ENCODE measurements at places on chromosomes 3 and 15. TPM values are rescaled to one million over a fixed set of nuclear protein-coding genes. Genes with fewer than 3 reads are reported as not detected.

- DNase-seq: no peak
Measured at GRCh38 chr3:17972476-17972875, 230.0 kb upstream of the TBC1D5 start.

DNA sequence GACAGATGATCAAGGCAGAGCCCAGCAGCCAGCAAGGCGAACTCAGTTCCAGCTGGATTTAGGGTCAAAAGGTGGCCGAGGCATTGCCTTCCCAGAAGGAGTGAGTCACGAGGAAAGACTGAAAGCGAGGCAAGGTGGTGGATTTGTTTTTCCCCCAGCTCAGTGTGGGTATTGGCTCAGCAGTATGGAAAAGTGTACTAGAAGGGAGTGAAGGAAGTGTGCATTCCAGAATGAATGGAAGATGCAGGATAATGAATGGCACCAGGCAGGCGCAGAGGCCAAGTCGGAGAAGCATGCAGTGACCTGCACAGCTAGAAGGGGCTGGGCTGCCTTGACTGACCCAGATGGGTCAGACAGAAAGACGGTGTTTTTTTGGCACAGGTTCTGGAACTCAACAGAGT lies 46.3 kb downstream of the FOXP1 start:
- DNase-seq: no peak

TRAIP gene
- 4.4 TPM for total RNA-seq

EPHA3 gene
- not detected for total RNA-seq

ZIC1 gene
- total RNA-seq: not detected

DNA sequence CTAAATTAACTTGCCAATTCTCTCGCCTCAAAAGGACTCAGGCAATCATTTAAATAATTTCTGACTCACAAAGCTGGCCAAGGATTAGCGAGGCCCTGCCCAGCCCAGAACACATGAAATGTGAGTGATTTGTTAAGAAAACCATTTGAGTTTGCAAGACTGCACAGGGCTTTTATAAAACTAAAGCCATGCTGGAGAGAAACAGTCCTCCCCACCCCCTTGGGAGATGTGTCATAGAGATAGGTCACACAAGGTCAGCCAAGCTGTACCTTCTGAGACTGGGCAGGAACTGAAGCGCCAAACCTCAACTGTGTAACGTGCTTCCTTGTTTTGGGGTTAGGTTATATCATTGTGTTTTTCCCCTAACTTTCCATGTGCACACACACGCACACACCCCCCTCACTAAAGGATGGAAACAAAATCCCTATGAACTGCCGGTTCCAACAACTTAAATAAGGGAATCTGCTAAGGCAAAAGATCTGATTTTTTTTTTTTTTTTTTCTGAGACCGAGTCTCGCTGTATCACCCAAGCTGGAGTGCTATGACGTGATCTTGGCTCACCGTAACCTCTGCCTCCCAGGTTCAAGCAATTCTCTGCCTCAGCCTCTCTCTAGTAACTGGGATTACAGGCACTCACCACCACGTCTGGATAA lies 8.1 kb downstream of the SPATA12 start:
- no peak for DNase-seq

CACNA2D3 gene
- total RNA-seq: not detected

- DNase-seq: no peak
Measured at GRCh38 chr15:82129761-82130160, 83.9 kb upstream of the MEX3B start.

- DNase-seq: no peak
Measured at GRCh38 chr3:13536432-13536831, 12.5 kb upstream of the FBLN2 start.

- DNase-seq: no peak
Measured at GRCh38 chr3:22121068-22121701, 370.2 kb upstream of the ZNF385D start.

DNA sequence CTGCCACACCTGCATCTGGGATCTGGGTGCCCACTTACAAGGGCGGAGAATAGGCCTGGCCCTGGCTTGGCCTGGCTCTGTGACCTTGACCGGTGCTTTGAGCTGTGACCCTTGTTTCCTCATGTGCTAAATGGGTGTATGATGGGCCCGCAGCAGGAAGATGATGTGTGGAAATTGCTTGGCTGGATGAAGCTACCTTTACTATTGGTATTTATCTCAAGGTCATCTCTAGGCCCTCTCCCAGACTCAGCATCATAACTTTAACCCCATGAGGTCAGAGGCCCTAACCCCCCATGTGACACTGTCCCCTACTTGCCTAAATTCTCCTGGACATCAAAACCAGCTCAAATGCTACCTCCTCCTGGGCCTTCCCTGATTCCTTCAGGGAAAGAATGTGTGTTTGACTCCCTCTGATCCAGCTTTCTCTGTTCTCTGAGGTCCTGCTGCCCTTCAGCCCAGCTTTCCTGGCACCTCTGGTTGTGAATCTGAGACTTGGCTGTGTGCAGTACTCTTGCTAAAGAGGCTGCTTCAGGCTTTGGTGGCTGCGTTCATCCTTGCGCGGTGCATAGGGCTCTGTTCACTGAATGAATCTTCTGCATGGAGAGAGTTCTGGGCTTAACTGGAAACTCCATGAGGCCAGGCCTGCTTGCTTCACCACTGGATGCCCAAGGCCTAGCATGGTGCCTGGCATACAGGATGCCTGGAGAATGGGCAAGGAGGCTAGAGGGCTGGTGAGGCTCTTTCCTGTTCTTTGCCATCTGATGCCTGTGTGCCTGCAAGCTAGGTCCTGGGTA lies 25.2 kb upstream of the SLC6A6 start:
- DNase-seq: no peak

DNA sequence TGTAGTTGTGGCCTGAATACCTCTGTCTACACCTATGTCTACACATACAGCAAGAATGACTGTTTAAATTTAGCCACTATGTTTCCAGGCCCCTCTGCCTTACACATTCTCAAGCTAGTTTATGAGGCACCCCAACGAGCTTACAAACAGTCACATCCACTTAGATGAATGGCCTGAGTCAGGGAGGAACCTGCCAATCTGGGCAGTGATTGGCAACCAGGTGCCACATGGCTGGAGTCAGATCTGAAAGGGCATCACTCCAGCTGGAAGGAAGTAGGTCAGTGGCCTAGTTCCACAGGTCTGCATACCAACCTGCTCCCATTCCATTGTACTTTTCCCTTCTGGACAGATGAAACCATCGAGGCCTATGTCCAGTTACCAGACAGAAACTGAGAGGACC lies 136.3 kb downstream of the FOXP1 start:
- no peak for DNase-seq

DNA sequence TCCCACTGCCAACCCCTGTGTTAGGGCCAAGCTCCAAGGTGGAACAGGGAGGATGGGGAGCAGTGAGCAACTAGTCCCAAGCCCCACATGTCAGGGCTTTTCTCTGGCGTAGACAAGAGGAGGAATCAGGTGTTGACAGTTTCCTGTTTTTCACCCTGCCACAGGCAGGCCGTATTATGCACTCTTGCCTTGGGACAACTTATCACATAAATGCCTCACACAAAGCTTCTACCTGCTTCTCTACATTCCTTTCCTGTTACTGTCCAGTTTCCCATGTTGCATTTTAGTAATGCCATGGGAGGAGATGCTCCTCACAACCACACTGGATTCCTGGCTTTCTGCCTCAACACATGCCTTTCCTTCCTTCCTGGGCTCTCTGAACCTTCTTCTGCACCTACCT lies 381.2 kb upstream of the ATP11B start:
- no peak for DNase-seq

CACNA1D gene
- 0.33 TPM for total RNA-seq

DNA sequence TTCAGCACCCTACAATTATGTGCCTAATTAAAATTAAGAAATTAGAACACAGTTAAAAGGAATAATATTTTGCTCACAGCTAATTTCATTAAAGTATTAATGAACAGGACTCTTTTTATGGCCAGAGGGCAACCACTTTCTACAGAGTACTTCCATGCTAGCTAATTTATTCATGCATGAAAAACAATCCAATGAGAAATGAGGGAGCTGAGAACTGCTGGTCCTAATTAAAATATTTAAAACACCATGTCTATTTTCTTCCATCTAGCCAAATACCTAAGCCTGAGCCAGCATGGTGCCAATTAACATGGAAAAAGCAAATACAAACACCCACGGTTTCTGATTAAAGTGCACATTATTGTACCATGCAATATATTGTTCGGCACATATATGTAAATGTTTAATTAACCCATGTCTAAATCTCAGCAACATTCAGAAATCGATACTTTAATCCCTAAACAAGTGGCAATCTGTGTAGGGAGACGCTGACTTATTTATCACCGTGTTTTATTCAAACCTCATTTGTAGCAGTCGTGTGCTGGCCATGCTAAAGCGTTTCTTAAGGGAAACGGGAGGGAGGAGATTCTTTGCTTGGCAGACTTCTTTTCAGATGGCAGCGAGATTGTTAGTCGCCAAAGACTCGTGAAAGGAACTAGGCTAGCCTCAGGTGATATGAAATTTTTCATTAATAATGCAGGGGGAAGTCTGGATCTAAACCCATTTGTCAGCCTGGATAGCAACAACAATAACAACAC lies 193.5 kb downstream of the ANXA2 start:
- DNase-seq: no peak

DNA sequence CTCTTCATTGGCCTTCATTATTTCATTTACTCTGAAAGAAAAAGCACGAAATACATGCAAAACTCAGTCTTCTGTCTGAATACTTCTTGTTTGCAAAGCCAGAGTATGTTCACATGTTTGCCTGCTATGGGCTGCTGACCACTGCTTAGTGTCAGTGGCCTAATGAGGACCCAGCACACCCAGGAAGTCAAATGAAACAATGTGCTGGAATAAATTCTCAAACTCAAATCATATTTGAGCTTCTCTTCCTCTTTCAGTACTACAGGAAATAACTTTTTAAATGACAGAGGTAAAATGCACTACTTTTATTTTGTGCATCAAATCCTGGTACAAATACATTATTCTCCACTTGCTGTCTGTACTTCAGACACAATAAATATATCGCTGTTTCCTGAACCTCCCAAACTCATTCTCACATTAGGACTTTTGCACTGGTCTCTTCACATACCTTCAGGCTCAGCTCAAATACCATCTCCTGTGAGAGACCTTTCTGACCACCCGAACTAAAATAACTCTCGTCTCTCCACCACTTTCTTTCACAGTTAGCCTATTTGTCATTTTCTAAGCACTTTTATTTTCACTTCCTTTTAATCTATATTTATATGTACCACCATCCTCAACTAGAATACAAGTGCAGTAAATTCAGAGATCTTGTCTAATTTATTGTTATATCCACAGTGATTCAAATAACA lies 176.8 kb downstream of the TUSC7 start:
- no peak for DNase-seq

PLOD2 gene
- not detected for total RNA-seq

IL20RB gene
- total RNA-seq: 1.8 TPM

GUCA1C gene
- total RNA-seq: not detected

- no peak for DNase-seq
Measured at GRCh38 chr3:155960060-155960459, 89.6 kb downstream of the GMPS start.

GRCh38 chr15:31342781-31343626 lies 16.4 kb downstream of the KLF13 start:
- no peak for DNase-seq

CHRD gene
- 0.28 TPM for total RNA-seq

- no peak for DNase-seq
Measured at GRCh38 chr3:4850928-4851265, 128.3 kb upstream of the BHLHE40 start.

DNA sequence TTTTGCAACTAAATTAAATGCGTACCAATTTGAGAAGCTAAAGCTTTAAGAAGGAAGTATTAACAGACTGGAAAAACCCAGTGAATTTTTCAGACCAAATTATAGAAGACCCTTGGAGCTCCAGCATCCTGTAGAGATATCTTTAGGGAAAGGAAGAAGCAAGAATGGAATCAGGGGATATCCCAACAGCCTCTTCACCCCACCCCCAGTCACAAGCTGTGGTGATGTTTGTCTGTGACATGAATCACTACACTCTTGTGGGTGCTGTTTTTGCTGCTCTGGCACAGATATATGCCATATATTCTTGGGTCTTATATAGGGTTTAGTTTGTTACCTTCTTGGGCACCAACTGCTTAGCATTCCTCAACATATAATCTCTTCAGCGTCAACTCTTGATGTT lies 78.5 kb upstream of the BCL6 start:
- no peak for DNase-seq

GRCh38 chr3:49873623-49874022 lies 3.9 kb upstream of the CAMKV start:
- no peak for DNase-seq

MEX3B gene
- 2.0 TPM for total RNA-seq

DNA sequence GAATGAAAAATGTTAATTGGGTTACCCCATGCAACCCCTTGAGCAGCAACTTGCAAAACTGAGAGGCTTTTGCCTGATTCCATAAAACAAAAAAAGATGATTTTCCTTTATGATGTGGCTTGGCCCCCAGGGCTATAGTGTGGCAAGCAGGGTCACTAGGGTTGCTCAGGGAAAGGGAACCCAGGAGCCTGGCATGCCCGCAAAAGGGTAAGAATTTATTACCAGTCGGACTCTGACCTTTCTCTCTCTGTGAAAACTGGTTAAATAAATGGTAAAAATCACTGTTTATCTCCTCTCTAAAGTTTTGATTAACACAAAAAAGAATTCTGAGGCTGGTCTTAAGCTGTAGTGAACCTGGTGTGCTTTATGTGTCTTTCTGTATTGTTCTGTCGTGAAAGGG lies 37.7 kb upstream of the SEC61A1 start:
- no peak for DNase-seq

KBTBD8 gene
- 10.4 TPM for total RNA-seq

BCL2A1 gene
- 26.2 TPM for total RNA-seq

DNA sequence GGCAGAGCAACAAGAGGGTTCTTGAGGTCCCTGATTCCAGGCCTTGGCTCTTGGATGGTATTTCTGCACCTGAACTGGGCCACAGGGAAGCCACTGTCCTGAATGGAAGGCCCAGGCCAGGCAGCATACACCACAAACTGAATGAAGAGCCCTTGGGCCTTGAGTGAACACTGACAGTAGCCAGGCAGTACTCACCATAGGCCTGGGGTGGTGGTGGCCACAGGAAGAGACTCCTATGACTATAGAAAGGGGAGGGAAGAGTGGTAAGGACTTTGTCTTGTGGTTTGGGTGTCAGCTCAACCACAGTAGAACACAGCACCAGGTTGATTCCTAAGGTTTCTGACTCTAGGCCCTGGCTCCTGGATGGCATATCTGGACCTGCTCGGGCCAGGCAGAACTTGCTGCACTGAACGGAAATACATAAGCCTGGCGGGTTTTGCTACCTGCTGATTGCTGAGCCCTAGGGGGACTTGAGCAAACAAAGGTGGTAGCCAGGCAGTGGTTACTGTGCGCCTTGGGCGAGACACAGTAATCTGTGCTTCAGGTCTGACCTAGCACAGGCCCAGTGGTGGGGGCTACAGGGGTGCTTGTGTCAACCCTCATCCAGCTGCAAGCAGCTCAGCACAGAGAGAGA lies 241.4 kb downstream of the ISL2 start:
- DNase-seq: no peak
